ENCODE measurements at places on chromosomes 1 and 21.

GRCh38 chr1:79667848-79668696 lies 661.5 kb upstream of the ADGRL4 start:
- no peak for DNase-seq

- DNase-seq = no peak
These were observed 36.7 kb downstream of the AJAP1 start for GRCh38 chr1:4690951-4691675.

DNA sequence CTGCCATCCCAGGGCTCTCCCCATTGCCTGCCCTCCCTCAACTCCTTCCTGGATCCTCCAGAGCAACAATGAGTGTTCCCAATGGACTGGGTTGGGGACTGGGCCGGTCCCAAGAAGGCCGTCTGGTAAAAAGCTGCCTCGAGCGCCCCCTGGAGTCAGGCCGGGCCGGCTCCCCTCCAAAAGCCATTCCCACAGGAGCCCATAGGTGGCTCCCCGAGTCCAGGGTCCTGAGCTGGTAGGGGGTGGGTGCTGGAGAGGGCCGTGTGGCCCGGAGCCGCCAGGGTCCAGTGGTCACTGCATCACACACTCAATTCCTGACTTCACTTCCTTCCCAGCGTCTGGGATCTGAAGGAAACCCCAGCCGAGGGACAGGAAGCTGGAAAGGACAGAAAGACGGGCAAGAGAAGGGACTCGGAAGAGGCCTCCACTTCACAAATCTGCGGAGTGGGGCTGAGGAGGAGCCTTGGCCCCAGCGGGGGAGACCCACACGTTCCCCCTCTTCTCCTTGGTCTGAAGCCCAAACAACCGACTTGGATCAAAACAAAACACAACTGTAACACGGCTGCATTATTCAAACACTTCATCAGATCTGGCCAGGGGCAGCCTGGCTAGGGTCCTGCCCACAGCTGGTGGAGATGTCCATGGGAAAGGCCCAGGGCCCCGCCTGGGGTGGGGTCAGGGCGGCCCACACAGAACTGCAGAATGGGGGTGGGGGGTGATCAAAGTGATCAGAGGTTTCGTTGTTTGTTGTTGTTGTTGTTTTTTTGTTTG lies 10.9 kb upstream of the ALDH4A1 start:
- DNase-seq = peak; percentile 83

DNA sequence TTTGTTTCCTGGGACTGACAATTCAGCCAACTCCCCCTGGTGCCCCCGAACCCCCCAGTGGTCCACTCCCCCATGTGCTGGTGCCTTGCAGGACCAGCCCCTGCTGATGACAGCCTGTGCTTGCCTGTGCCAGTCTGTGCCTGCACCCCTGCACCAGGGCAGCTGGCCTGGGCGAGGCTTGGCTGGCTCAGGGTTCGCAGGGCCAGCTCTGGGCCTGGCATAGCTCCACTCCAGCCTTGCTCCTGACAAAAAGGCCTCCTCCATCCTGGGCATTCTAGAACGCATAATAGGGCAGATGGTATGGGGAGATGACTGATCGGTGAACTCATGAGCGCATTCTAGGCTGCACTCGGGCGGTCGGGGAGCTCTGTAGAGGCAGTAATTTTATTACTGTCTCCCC lies 5.4 kb downstream of the CNTN2 start:
- DNase-seq = no peak

DNA sequence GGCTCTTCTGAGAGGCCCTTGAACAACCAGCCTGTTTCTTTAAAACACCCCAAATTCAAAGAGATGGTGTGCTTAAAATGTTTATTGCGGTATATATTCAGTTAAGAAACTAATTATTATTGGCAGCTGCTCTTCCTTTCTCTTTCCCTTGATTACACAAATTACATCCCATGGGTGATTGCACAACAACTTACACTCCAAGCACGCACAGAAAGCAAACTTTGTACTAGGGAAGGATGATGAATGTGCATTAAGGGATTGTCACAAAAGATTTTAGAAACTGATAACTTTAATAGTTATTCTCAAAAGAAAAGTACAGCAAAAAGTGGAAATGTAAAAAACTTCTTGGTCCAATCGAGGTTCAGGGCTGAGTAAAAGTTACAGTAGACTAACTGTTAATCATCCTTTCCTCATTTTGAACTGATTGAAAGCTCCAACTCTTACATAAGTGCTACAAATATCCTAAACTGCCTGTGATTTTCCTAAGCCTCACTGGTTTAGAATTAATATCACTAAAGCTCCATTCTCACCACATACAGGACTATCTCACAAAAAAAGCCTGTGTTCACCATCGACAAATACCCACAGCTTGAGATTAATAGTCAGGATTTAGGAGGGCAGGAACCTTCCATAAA lies 153.4 kb downstream of the TTLL7 start:
- DNase-seq = peak; percentile 8

GRCh38 chr21:38012672-38013071 lies 96.4 kb upstream of the KCNJ6 start:
- DNase-seq = no peak

DNA sequence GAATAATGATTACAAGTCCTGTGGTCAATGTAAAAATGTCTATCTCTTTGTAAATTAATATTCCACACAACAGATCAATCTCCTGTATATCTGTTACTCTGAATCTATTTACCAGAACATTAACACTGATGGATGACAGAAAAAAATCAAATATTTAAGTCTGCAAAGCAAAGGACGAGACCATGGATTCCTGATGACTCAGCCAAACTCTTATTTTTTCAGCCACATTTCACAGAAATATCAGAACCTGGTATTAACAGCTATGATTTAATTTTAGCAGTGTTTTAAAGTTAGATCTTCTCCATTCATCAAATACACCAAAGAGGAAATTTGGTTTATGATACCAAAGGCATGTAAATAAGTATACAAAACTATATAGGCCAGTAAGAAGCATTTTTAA lies 46.1 kb downstream of the FAF1 start:
- peak; percentile 16 for DNase-seq

- DNase-seq = no peak
These were observed 26.9 kb upstream of the EXOSC10 start for GRCh38 chr1:11126569-11126968.

DNA sequence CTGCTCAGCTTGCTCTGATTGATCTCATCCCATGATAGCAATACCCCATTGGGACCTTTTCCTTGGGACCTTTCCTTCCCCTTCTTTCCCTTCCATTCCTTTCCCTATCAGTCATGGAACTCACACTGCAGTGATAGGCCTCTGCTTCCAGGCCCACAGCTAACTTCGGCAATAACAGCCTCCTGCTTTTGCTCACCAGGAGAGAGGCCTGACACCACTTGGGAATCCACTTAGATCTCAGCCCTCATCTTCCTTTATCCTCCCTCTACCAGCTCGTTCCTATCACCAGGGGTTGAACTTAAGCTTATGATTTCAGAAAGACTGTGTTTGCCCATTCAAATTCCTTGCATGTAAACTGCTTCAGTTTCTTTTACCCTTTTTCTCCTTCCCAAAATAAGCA lies 11.0 kb upstream of the TIPRL start:
- DNase-seq = no peak

DNA sequence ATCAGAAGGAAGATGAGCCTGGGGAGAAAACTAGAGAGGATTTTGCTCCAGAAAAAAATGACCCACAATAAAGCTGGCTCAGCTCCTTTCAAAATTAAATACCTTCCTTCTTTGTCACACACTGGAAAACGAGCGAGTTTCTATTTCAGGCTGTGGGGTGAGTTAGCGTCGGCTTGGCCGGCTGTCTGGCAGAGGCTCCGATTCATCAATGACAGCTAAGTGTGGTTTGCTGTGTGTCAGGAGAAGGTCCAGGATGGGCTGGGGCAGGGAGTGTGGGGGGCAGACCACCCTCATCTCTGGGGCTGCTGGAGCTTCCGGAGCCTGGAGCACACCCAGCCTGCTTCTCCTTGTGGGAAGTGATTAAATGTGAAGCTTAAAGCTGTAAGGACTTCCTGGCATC lies 120.2 kb downstream of the ETS2 start:
- DNase-seq = peak; percentile 88

- no peak for DNase-seq
These were observed 15.6 kb downstream of the SH3BP5L start for GRCh38 chr1:248810000-248810726.
